WTC11 (cell line): ENCODE measurements at places on chromosomes 12 and 14. TPM values are rescaled to one million over a fixed set of nuclear protein-coding genes. Genes with fewer than 3 reads are reported as not detected.

Gene PPP4R4
- 8.1 to 9.6 TPM (median 8.2 TPM) in 3 replicates for total RNA-seq

Gene SLC25A3
- total RNA-seq = 716 to 733 TPM (median 726 TPM) in 3 replicates

Gene SSPN
- 1.8 to 2.5 TPM (median 1.9 TPM) in 3 replicates for total RNA-seq

Gene ASCL1
- 0.07 to 0.14 TPM (median 0.07 TPM) in 3 replicates for total RNA-seq
